Activated naive CD4-positive, alpha-beta T cell treated with anti-CD3 and anti-CD28 coated beads for 36 hours (primary cell): ENCODE measurements at places on chromosomes 16 and 17.

- no peak for DNase-seq
These were observed 196.0 kb downstream of the IRX3 start for GRCh38 chr16:54090602-54091001.

GRCh38 chr17:31907342-31907962, 5.9 kb upstream of the UTP6 start:
- peak; percentile 25 for DNase-seq

- no peak for DNase-seq
These were observed 46.8 kb upstream of the MRTFB start for GRCh38 chr16:14024283-14024682.

- DNase-seq: no peak
These were observed 17.4 kb downstream of the CSF3 start for GRCh38 chr17:40032322-40033320.

DNA sequence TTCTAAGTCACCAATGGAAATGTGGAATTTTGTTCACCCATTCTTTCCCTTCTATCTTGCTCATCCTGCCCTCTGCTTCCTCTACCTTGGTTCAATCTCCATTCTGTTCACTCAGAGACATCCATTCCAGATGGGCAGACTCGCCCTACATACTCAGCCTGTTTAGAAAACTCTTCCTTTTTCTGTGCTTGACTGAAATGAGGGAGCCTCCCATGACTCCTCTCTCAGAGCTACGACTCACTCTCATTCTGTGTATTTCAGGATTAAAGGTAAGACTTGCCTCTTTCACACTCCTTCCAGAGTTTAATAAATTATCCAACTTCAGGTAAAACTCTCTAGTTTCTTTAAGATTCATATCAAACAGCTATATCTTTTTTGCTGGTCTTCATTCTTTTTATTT, 182.8 kb downstream of the HS3ST3A1 start:
- DNase-seq: no peak

GRCh38 chr17:79650283-79650682, 39.4 kb upstream of the RBFOX3 start:
- no peak for DNase-seq

- no peak for DNase-seq
These were observed 108.8 kb upstream of the RPL38 start for GRCh38 chr17:74094651-74095050.

DNA sequence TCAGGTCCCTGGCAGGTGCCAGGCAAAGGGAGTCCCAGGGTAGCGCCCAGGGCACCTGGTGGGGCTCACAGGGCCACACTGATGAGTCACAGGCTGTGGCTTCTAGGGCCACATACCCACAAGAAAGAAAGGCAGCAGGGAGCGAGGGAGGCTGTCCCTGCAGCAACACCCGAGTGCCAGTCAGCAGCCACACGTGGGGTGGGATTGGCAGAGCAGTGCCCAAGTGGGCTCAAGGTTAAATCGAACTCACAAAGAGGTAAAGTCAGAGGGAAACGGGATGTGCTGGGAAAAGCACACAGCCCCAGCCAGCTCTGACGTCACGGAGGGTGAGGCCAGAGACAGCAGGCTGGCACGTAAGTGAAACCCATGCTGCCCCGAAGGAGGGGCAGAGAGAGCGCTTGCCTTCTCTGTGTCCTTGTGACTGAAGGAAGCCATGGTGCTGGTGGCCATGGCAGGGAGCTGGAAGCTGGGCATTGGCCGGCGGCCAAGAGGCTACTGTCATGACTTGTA, 33.8 kb downstream of the FA2H start:
- no peak for DNase-seq

- DNase-seq: no peak
These were observed 56.7 kb downstream of the SKAP1 start for GRCh38 chr17:48373130-48373830.

DNA sequence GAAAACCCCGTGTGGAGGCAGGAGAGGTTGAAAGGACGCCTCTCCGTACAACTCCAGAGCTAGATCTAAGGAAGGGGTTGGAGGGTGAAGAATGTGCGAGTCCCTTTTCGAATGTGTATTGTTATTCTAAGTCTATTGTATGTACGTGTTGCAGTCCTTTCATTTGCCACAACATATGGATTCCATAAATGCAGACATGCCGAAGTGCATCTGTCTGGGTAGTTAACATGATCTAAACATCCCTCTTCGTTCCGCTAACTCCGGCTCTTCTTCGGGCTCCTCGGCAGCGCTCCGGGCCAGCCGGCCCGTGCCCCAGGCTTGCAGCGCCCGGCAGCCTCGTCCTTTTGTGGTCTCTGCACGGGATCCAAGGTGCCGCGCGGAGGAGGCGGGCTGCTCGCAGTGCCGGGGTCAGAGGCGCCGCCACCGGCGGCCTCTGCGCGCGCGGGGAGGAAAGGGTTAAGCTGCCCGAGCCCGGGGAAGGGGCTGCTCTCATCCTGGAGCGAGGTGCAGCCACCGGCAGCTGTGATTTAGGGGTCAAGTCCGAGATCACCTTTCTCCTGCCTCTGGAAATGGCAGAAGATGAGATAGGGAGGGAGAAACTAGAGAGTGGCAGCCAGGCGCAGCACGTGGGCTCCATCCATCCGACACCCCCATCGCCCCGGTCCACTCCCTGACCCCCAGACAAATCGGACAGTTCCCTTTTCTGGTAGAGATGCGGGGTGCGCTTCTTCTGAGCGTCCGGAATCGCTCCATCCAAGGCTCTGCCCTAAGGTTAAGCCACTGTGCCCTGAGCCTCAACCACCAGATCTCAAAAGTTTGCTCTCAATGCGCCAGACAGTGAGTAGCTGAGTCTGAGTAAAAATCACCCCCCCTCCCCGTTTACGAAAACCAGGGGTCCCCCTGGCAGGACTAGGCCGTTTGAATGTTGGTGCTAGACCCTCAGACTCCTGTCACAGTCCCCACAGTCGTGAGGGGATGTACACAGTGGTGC, 15.1 kb upstream of the ZFHX3 start:
- DNase-seq: no peak

- DNase-seq: no peak
These were observed 7.2 kb downstream of the SOCS7 start for GRCh38 chr17:38358586-38359513.

- DNase-seq: peak; percentile 65
These were observed 339.8 kb upstream of the PSMD7 start for GRCh38 chr16:73956587-73957494.

GRCh38 chr16:85018529-85019236, 7.3 kb upstream of the ZDHHC7 start:
- no peak for DNase-seq

GRCh38 chr17:3007651-3008121, 55.7 kb downstream of the OR1D5 start:
- DNase-seq: no peak

GRCh38 chr17:55734128-55734781, 11.6 kb upstream of the TMEM100 start:
- DNase-seq: peak; percentile 38

- no peak for DNase-seq
These were observed 3.8 kb downstream of the IGF2BP1 start for GRCh38 chr17:49000943-49001342.

DNA sequence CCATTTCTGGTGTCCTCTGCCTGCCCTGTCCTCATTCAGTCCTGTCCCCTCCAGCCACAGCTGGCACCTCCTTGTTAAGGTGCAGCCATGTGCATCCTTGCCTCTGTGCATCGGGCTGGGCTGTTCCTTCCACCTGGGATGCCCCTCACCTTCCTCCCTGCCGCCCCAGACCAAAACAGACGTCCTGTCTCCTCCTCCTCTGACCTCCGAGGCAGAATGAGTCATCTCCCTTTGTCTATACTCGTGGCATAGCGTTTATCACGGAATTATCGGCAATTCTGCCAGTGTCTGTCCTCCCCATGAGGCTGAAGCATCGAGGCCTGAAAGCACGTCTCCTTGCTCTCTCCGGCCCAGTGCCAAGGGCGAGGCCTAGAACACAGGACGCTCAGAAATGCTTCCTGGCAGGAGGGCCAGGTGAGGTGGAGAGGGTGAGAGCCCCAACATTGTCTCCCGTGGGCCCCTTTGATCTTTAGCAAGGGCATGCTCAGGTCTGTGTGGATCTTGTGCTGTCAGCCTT, 4.6 kb downstream of the RAI1 start:
- peak; percentile 25 for DNase-seq

GRCh38 chr17:66782851-66783250, 52.1 kb upstream of the CACNG5 start:
- DNase-seq: no peak

DNA sequence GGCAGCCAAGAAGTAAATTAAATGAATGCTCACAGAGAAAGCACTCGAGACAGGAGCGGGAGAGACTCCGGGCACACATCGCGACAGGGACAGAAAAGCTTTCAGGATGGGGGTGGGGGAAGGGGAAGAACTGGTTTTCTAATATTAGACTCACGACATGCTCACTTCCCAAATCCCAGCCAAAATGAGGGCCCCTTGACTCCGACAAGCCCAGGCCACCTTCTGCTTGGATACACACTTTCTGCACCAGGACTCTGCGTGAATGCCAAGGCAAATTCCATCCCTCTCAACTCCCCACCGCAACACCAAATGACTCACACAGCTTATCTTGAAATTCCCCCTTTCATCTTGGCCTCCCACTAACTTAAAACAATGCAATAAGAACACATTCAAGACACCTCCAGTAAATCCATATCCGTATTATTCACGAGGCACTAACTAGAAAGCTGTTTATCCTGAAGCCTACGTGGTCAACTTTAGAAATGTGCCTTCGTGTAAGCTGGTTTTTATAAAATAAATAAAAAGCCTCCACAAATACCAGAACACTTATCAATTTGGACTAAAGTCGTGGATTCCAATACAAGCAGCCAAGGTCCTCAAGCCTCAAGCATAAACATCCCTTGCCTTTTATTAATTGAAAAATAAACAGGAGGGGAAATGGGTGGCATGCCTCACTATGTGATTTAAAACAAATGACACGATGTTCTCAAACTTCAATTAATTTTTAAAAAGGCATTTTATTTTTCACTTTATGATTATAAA, 46.1 kb downstream of the NXN start:
- no peak for DNase-seq

- DNase-seq: no peak
These were observed 91.7 kb downstream of the RPGRIP1L start for GRCh38 chr16:53612003-53612402.

GRCh38 chr17:4919511-4920047, 12.5 kb upstream of the GP1BA start:
- DNase-seq: no peak

DNA sequence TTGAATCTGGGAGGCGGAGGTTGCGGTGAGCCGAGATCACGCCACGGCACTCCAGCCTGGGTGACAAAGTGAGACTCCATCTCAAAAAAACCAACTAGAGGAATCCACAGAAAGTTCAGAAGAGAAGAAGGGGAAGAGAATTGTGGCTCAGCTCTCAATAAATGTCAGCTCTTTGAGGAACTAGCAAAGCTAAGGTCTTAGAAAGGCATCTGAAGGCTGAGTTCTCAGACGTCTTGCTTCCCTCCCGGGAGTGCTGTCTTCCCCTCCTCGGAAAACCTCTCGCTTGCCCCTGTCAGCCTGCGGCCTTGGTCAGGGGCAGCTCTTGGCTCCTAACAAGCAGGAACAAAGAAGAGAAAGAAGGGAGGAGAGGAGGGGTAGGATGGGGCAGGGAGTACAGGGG, 5.3 kb downstream of the SHPK start:
- DNase-seq: no peak

DNA sequence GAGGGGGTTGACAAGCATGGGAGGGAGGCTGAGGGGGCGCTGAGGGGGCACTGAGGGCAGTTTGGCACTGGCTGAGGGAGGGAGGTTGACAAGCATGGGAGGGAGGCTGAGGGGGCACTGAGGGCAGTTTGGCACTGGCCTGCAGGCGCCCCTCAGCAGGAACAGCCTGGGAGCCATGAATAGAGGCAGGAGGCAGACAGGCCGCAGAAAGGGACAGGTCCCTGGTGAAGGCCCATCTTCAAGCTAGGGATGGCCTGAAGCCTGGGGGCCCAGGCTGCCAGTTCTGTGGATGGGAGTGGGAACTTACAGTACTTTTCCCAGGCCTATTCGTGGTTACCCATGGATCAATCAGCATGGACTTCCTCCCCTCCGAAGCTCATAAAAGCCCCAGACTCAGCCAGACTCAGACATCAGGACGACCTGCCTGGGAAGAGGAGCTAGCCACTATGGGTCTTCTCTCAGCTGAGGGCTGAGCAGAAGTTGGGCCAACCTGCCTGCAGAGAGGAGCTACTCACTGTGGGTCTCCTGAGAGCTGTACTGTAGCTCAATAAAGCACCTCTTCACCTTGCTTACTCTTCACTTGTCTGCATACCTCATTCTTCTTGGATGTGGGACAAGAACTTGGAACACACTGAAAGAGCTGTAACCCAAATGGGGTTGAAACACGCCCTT, 72.8 kb upstream of the BRD7 start:
- DNase-seq: no peak

GRCh38 chr17:29089601-29090044, 46.7 kb downstream of the PIPOX start:
- DNase-seq: no peak

DNA sequence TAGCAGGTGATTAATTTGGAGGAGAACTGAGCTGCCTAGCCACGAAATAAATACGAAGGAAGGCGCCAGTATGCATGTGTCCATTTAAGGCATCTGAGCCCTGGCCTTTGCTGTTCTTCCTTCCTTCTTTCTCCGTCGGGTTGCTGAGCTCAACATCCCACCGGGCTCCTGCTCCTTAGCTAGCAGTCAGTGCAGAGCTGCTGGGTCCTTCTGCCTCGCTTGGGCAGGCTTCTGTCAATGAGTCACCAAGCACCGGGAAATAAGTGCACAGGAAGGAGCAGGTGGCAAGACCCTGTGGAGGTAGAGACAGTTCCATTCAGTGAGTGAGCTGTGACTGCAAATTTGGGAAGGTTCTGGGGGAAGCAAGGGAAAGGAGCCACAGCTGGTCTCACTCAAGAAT, 120.7 kb downstream of the CCDC182 start:
- no peak for DNase-seq

- DNase-seq: no peak
These were observed 189.9 kb downstream of the ZFHX3 start for GRCh38 chr16:72857834-72858664.

DNA sequence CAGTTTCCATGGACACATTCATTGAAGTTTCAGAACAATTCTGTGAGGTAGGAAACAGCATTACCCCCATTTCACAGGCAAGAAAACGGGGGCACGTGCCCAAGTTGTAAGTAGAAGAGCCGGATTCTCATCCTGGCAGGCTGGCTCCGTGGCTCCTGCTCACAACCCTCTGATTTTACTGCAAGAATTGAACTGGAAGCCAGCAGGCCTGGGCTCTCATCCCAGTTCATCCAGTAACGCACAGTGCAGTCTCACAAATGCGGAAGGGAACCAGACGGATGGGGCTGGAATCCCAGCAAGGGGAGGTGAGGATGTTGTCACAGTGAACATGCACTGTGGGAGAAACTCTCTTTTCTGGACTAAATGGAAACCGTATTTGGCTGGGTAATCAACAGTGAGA, 40.7 kb upstream of the DOC2B start:
- no peak for DNase-seq
